ENCODE measurements at places on chromosomes 11 and 22. TPM values are rescaled to one million over a fixed set of nuclear protein-coding genes. Genes with fewer than 3 reads are reported as not detected.

The CPSF7 gene
- total RNA-seq: 76.3 TPM

The MMP1 gene
- 1.1 TPM for total RNA-seq

The DCHS1 gene
- total RNA-seq: 0.13 TPM

The SESN3 gene
- 0.07 TPM for total RNA-seq

The MRGPRE gene
- 0.17 TPM for total RNA-seq

The GLYAT gene
- total RNA-seq: not detected

The NARS2 gene
- 18.3 TPM for total RNA-seq

The DERL3 gene
- 0.68 TPM for total RNA-seq

The MS4A1 gene
- not detected for total RNA-seq

The TSPAN18 gene
- total RNA-seq: 2.7 TPM

The NRXN2 gene
- total RNA-seq: 0.87 TPM

The ALDH3B2 gene
- total RNA-seq: not detected

The IMMP1L gene
- total RNA-seq: 28.2 TPM

The OR52B6 gene
- not detected for total RNA-seq

The APOA5 gene
- total RNA-seq: not detected

The HNRNPUL2 gene
- total RNA-seq: 40.2 TPM

The C11orf97 gene
- not detected for total RNA-seq

The LMO1 gene
- total RNA-seq: 1.8 TPM

The OR2D2 gene
- not detected for total RNA-seq

The AGBL2 gene
- total RNA-seq: 1.7 TPM

The C1QTNF4 gene
- total RNA-seq: not detected

The RHOD gene
- total RNA-seq: 58.5 TPM

Measured in A549 treated with ZK216348 at 1 μM for 4 hours (cell line).